ENCODE measurements at places on chromosomes 1 and 21. TPM values are rescaled to one million over a fixed set of nuclear protein-coding genes. Genes with fewer than 3 reads are reported as not detected.

- DNase-seq: no peak
Measured at GRCh38 chr1:6350416-6351088, 43.0 kb downstream of the ACOT7 start.

GRCh38 chr1:13494025-13494424, 19.8 kb downstream of the LRRC38 start:
- no peak for DNase-seq

DNA sequence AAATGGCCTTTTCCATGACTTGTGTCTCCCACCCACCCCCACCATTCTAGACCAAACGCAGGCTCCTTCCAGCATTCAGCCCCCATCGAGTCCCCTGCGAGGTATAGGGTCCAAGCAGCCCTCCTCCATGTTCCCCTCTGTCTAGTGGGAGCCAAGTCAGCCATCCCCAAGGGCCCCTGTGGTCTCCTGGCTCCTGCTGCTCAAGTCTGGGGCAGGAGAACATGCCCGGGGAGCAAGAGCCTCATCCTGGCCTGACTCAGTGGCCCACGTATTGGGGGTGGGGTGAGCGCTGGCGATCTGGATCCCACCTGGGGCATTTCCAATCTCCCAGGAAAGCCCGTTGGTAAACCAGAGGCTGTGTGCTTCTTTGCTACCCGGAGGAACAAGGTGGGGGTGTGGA, 4.1 kb upstream of the PRDM16 start:
- DNase-seq: peak; percentile 26

KRTAP13-2 gene
- total RNA-seq: not detected

TNFRSF14 gene
- total RNA-seq: 0.95 TPM

IVL gene
- not detected for total RNA-seq

OR14A2 gene
- not detected for total RNA-seq

DNA sequence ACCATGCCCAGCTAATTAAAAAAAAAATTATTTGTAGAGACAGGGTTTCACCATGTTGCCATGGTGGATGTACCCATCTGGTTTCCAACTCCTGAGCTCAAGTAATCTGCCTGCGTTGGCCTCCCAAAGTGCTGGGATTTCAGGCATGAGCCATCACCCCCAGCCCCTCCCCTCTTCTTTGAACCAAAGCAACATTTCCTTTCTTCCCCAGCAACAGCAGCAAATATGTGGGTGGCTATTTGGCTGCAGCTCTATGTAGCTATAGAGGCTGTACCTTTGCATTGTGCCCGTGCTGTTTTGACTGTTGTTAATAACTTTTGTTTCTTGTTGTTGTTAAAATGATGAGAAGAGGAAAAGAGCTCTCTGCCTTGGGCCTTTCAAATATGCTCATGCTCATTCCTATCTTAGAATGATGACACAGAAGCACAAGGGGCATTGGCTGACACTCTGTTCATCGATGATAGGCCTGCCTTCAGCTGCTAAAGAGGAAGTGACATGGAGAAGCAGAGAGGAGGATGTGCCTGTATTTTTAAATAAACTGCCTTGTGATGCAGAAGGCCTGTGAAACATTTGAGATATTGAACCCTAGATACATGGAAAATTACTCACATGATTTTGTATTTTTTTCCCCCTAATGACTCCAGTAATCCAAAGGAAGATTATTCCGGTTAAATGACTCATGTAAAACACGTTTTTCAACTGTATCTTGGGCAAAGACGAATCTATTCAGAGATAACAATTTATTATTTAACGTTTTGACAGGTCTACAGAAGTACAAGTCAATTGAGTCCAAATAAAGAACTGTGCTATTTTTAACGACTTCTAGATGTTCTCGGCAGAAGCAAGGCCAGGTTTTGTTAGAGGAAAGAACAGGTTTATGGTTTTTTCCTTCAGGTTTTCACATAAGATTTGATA, 20.5 kb upstream of the XPR1 start:
- no peak for DNase-seq

GRCh38 chr1:228338521-228339051, 68.0 kb downstream of the TRIM11 start:
- no peak for DNase-seq

DNA sequence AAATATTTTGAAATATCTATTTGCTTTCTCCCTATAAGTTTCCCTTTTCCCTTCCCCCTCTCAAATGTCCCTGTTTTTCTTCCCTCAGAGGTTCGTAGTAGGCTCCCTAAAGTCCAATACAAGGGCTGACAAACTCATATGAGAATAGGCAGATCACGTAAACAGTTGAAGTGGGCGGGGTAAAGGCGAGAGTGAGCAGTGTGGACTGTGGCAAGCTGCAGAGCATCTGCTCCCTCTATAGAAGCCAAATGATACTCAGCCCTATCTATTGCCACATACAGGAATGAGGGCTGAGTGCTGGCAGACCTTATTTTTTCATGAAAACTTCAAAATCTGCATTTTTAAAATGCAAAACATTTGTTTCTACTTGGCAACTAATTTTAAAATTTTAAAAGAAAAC, 26.3 kb downstream of the PRDX6 start:
- no peak for DNase-seq

DNA sequence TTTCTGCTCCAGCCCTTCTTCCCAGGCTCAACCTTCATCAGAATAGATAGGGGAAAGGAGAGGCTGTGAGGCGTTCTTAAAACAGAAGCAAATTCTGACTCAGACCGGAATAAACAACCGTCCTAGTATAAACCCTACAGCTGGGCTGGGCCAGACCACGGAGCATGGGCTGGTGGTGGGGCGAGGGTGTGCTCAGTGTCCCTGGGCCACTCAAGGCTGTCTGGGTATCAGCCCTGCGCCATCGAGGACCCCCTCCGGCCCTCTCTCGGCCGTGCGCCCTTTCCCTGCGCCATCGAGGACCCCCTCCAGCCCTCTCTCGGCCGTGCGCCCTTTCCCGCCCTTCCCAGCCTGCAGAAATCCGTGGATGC, 36.0 kb downstream of the CAPN2 start:
- DNase-seq: peak; percentile 79
